ENCODE measurements at places on chromosomes 5 and 9.
A peak's percentile ranks its signal among the peaks of the same experiment; 100 is the strongest.

GRCh38 chr5:52811067-52811749 lies 23.5 kb downstream of the ITGA1 start:
- no peak for DNase-seq

DNA sequence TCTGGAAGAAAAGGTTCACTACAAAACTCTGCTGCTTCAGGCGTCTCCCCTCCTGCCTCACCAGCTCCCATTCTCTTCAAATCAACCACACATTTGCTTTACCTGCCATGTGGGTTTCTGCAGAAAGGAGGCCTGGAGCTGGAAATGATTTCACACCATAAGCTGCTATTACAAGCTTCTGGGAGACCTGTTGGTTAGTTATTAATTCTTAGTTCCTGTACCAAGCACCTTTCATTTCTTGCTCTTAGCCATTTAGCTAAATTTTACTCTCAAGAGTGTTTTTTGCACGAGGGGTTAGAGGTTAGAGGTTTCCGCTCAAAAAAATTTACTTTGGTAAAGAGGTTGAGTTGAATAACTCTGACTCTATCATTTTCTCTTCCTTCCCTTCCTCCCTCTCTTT lies 70.3 kb downstream of the MAP1B start:
- DNase-seq, result no peak

GRCh38 chr9:130328349-130328801 lies 62.8 kb downstream of the HMCN2 start:
- no peak for DNase-seq

DNA sequence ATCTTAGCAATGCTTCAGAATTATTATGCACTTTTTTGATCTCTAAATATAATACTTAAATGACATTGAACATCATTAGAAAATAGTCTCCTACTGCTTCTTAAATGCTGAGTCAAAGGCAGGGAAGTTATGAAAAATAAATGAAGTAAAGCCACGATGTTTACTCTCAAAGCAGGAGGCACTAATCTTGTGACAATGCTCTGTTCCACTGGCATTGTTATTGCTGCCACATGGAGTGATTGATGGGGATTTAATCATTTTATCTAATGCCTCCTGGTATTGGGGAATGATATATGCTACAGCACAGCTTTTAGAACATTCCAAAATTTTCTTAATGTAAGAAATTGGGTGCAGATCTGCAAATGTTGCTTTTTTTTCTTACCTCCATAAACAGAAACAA lies 1655.4 kb upstream of the NUDT12 start:
- no peak for DNase-seq

GRCh38 chr5:177365845-177366527 lies 8.3 kb downstream of the RGS14 start:
- no peak for DNase-seq

GRCh38 chr9:121267689-121268597 lies at the start of gene GSN:
Gene GSN, plus strand, starts transcription at chr9:121268162. Its CDS starts 33,810 bp downstream, at chr9:121301972.
- peak; percentile 19 for DNase-seq

- DNase-seq, result no peak
Measured at GRCh38 chr9:131012023-131012334, 3.0 kb downstream of the LAMC3 start.

GRCh38 chr5:151706906-151707305 lies 20.2 kb upstream of the SPARC start:
- DNase-seq, result no peak

DNA sequence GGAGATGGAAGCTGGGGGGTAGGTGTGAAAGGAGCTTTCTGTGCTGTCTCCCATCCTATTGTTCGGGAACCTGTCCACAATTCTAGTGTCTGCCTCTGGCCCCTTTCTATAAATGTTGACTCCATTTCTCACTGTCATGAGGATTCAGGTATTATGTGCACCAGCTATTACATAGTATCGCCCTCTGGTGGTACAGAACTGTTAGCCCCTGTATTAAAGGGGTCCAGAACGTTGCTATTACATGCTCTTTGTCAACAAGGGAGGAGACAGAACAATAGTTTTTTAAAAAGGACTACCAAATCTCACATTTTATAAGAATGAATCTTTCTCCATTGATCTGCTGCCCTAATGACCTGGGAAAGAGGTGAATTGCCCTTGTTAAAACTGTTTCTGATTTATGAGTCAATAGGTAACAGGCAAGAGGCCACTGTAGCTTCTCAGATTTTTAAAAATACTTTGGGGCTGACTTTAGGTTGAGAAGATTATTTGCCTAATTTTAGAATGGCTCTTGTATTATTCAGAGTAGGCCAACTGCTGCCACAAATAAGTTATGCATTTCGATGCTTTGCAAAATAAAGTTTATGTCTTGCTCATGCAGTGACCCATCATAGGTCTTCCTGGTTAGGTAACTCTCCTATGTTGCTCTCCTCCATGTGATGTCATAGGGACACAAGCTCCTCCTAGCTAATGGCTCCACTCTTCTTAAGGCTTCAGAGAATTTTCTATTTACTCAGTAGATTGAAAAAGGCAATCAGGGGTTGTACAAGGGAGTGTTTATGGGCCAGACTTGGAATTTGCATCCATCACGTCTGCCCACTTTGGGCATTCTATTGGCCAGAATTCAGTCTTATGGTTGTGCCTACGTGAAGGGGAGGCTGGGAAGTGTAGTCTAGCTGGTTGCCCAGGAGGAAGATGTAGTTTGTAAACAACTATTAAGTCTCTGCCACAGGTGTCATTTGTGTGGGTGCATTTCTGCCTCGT lies 20.8 kb downstream of the DCANP1 start:
- DNase-seq, result no peak

- DNase-seq, result peak; percentile 43
Measured at GRCh38 chr5:95822043-95822541, 434 bp downstream of the GLRX start.

DNA sequence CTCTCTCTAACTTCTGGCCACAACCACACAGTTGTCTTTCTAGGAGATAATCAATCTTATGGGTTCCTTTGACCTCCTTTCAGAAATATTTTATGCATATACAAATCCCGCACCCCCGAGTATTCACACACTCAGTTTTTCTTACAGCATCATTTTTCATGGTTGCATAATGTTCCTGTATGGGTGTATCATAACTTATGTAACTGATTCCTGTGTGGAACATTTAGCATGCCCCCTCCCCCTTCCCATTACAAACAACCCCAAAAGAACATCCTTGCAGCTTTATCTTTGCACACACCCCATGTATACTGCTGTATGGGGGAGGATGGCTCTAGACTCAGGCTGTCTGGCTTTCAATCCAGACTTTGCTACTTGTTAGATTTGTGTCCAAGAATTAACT lies 93.8 kb downstream of the PSD2 start:
- DNase-seq, result no peak

- DNase-seq, result no peak
Measured at GRCh38 chr5:2261004-2261703, 378.4 kb upstream of the IRX4 start.

GRCh38 chr5:72189146-72189545 lies 81.9 kb downstream of the MAP1B start:
- no peak for DNase-seq

GRCh38 chr5:146528236-146528635 lies 12.2 kb upstream of the GPR151 start:
- DNase-seq, result no peak

- no peak for DNase-seq
Measured at GRCh38 chr5:157993201-157993600, 134.3 kb upstream of the CLINT1 start.

GRCh38 chr5:126280343-126280742 lies 142.9 kb upstream of the GRAMD2B start:
- DNase-seq, result no peak

- no peak for DNase-seq
Measured at GRCh38 chr5:135437796-135438560, 9.2 kb downstream of the DCANP1 start.

- DNase-seq, result peak; percentile 2
Measured at GRCh38 chr9:69549310-69550202, 122.6 kb downstream of the APBA1 start.

DNA sequence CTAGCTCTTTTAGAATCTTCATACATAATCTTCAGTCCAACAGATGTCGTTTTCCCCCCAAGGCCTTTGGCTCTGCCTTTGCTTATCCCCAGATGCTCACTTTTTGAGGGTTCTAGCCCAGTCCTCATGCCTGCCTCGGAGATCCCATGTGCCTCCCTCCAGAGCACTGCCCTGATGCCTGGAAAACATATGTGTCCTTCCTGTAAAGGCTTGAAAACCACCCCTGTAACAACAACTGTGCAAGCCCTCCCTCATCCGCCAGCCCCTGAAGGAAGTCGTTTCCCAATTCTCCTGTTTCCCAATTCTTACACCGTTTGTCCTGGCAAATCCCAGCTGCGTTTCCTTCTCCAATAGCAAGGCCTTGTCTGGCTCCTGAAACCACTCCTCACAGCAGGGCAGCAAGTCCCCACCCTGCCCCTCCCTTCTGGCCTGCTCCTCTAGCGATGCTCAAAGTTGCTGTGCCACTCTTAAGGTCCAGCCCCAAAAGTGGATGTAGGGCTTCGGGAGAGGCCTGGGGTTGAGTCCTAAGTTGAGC lies 52.2 kb downstream of the SLC36A1 start:
- DNase-seq, result no peak

DNA sequence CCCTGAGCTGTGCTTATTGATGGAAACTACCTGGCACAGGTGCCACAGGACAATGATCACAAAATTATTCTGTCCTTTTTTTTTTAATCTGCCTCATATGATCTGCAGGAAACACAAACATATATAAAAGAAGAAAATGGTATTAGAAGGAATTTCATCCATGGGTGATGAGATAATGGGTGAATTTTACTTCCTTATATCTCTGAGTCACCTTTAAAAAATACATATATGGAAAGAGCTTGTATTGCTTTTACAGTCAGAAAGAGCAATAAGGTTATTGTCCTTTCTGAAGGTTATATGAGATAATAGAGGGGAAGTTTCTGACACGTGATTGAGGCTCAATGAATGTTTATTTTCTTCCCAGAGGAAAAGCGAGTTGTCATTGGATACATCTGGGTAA lies 31.6 kb downstream of the NEURL1B start:
- no peak for DNase-seq

- no peak for DNase-seq
Measured at GRCh38 chr5:54882841-54883240, 102.6 kb downstream of the ESM1 start.

DNA sequence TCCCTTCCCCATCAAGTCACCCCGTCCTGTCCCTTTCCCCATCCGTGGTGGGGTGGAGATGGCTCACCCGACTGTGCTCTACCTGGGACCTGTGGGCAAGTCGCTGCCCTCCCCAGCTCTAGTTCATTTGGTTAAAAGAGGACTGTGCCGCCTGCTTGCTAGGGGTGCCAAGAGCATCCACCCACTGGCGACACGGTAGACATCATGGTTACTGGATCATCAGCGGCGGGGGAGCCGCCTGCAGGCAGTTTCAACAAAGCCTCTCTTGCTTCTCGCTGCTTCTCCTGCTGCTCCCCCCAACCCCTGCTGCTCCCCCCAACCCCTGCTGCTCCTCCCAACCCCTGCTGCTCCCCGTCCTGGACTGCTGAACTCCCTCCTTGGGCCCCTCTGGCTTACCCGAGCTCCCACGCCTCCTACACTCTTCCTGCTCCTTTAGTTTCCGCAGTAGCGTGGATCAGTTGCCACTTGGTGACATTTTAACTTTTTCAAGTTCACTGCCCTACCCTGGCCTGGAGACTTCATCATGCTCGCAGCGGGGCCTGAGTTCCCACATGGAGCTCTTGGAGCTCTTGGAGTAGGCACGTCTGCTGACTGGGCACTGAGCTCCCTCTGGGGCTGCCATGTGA lies 22.0 kb upstream of the SCGB3A1 start:
- DNase-seq, result no peak

DNA sequence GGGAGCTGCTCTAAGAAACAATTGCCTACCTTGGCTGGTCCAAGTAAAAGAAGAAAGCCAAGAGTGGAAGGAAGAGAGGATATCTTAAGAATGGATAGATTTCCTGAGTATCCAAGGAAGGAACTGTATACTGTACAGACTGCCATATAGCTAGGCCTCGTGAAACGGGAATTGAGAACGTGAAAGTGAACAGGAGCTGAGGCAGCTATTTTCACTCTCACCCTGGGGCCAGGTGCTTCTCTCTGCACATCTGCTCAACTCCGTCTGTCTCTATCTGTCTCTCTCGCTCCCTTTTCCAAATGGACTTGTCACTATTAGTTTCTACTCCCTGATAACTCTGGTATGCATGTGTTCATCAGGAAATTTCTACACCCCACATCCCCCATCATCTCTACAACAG lies 35.9 kb upstream of the TESK1 start:
- DNase-seq, result no peak

DNA sequence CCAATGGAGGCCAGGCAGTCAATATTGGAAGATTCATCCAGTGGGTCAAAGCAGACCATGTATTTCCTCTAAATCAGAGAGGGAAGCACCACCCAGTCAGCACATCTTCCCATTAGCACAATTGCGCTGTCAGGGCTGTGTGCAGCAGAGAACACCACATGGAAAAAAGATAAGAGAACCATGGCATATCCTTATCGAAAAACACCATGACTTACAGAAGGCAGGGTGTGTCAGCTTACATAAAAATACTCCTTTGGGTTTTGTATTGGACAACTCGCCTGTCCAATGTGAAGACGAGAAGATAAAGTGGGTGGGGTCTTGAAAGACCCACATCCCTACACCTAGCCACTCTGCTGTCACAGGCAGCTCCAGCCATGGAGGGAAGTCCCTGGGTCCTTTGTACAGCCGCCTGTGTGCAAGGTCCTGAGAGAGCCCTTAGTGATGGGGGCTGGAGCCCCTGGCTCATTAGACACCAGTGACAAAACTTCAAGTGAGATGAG lies 71.9 kb upstream of the SPATA31E1 start:
- no peak for DNase-seq

DNA sequence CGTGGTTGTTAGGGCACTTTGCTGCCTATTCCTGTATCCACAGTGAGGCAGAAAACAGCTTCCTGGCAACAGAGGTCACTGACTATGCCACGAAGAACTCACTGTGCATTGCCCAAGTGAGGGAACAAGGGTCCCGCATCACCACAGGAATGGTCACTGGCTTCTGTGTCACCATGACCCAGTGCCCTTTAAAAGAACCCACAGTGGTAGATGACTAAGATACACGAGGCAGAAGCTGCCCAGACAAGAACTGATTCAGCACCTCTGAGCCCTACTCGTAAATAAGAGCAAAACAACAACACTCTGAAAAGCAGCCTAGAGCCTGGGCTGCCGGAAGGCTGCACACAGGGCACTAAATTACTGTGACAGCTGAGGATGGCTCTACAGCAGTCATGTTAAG lies 236.6 kb upstream of the RASEF start:
- no peak for DNase-seq

DNA sequence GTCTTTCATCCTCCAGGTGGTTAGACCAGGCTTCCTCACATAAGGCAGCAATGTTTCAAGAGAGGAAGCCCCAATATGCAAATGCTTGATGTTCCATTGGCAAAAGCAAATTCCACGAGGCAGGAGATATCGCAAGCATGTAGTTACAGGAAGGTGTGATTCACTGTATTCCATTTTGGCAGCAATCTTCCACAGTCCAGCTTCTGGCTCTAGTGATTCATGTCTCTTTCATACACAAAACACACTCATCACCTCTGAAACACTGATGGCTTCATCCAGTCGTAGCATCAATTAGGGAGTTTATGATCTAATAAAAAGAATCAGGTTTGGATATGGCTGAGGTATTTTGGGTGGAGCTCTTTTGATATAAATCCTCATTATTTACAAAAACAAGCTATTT lies 552.2 kb upstream of the RIOK2 start:
- no peak for DNase-seq

GRCh38 chr9:98781588-98782383 lies 14.6 kb downstream of the ANKS6 start:
- DNase-seq, result no peak

GRCh38 chr5:122022966-122023365 lies 55.1 kb downstream of the LOX start:
- DNase-seq, result no peak

- DNase-seq, result no peak
Measured at GRCh38 chr9:4515958-4516375, 25.7 kb downstream of the SLC1A1 start.

- no peak for DNase-seq
Measured at GRCh38 chr5:177957241-177957640, 38.8 kb downstream of the PROP1 start.

Measured in CD8-positive, alpha-beta memory T cell (primary cell).